Activated effector memory CD4-positive, alpha-beta T cell treated with anti-CD3 and anti-CD28 coated beads, Interleukin-2, amount 50 U/mL, for 16 hours (primary cell): ENCODE measurements at places on chromosomes 16 and 17.
A peak's percentile ranks its signal among the peaks of the same experiment; 100 is the strongest.

GRCh38 chr16:2783581-2784357, 3.6 kb downstream of the PRSS33 start:
- DNase-seq, result peak; percentile 54

DNA sequence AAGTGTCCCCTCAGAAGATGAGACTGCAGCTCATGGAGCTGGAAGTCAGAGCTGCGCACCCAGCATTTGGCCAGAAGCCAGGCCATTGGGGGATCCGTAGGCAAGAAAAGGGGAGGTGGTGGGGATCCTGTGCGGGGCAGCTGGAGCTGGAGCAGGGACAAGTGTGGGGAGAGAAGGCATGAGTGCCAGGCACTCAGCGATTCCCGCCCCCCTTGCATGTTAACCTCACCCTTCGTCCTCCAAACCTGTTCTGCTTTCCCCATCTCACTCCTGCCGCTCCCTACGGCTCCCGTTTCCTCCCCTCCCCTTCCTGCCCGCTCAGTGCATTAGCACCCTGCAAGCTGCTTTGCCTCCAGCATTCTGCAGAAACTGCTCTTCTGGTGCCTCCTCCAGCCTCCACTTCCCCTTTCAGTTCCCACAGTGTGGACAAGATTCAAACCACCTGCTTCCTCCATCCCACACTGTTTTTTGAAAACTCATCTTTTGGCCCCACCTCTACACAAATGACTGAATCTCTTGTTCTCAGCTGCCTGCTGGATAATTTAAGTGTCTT, 5.6 kb downstream of the ALOX15 start:
- DNase-seq, result no peak

- no peak for DNase-seq
These were observed 700.3 kb downstream of the CDH11 start for GRCh38 chr16:64421515-64421914.

DNA sequence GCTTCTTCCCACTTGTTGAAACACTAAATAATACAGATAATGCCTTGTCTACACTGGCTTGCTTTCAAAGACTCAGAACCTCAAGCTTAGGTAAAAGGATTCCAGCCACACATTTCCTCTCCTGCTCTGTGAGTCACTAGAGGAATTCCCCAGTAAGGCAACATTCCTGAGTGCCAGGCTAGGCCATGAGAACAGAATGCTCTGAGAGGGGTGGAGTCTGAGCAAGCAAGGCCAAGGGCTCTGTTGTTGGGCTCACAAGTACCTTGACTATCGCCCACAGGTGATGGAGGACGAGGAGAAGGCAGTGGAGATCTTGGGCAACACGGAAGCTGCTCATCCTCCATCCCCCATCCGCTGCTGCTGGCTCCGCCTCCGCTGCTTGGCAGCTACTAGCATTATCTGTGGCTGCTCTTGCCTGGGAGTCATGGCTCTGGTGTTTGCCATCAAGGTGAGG, 6.7 kb upstream of the PHKG2 start:
- DNase-seq, result no peak

GRCh38 chr16:13554005-13554404, 365.9 kb upstream of the ERCC4 start:
- DNase-seq, result no peak

DNA sequence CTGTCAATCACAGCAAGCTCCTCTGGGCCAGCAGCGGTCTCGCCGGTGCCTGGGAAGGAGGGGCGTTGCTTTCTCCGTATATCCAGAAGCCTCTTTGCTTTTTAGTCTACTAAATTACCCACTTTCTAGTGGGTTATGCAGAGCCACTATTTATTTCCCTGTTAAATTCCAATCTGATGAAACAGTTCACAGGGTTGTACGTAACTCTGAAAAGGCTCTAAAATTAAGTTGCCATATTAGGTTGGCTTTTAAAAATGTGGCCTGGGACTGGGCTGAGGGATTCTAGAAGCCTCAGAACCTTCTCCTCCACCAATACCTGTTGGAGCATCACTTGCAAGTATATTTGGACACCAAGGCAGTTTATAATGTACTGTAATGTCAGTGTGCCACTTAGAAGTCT, 27.2 kb downstream of the MARCHF10 start:
- DNase-seq, result no peak

GRCh38 chr16:66428682-66429251, 1.7 kb downstream of the BEAN1 start:
- no peak for DNase-seq

- peak; percentile 83 for DNase-seq
These were observed 59.1 kb downstream of the OR1D5 start for GRCh38 chr17:3004150-3004801.

DNA sequence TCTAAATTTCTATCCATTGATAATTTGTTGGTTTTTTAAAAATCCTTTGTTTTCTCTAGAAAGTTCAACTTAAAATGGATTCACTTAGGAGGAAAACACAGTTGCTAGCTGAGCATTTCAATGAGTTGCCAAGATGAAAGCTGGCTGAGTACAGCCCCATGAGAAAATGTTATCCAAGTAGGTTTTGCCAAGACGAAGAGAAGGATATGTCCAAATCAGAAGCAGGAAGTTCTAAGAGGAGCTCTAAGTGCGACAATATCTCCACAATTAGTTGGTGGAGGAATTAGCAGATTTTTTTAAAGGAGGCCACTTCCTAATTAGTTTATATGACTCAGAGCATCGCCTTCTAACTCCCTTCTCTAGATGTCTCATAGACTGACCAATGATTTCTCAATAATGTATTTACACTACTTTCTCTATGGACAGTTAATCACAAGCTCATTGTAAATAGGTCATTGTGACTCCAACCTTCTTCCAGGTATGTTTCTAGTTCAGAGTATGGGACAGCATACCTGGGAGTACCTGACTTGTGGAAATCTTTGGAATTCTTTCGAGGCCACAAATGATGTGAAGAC, 873.3 kb upstream of the SOX9 start:
- no peak for DNase-seq

DNA sequence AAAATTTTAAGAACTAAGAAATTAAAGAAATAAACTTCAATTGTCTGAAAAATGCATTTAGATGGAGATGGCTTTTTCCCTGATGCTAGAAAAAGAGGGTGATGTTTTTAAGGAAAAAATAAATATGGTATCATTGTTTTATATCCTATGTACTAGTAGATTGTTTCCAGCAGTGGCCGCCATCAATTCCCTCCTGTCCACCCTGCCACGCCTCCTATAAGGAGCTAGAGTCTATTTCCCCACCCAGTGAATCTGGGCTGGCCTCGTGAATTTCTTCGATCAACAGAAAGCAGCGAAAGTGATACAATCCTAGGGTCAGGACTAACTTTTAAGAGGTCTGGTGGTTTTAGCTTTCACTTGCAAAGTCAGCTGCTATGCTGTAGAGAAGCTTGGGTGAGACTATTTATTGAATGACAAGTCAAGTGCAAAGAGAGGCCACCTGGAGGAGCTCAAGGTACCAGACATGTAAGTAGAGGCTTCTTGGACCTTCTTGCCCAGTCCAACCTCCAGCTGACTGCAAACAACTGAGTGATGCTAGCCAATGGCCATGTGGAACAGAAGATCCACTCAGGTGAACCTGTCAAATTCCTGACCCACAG, 80.9 kb upstream of the MTMR4 start:
- DNase-seq, result no peak

- DNase-seq, result no peak
These were observed 39.2 kb upstream of the CCR7 start for GRCh38 chr17:40604327-40605080.

DNA sequence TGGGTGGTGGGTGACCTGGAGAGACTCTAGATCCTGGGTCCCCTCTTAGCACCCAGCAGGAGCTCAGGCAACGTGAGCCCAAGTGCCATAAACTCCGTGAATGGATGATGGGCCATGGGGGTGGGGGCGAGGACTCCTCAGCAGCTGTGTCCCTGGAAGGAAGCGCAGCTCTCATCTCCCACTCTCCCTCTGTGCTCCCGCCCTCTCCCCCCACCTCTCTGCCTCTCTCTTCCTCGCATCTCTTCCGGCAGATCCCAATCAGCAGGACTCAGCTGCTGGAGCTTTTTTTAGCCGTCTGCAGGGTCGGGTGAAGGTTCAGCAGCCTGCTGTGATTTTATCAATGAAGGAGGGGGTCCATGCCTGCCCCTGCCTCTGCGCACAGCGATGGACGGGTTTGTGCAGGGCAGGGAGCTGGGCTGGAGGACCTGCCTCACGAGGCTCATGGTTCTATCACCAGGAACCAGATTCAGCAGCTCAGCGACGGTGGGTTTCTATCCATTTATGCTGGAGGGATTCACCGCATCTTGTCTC, 8.3 kb downstream of the CCR7 start:
- DNase-seq, result peak; percentile 46

GRCh38 chr17:14489986-14490385, 189.1 kb downstream of the HS3ST3B1 start:
- DNase-seq, result no peak

GRCh38 chr16:85036236-85037049, 8.8 kb downstream of the KIAA0513 start:
- DNase-seq, result no peak

- peak; percentile 10 for DNase-seq
These were observed 21.1 kb downstream of the EIF4A3 start for GRCh38 chr17:80125656-80126448.

DNA sequence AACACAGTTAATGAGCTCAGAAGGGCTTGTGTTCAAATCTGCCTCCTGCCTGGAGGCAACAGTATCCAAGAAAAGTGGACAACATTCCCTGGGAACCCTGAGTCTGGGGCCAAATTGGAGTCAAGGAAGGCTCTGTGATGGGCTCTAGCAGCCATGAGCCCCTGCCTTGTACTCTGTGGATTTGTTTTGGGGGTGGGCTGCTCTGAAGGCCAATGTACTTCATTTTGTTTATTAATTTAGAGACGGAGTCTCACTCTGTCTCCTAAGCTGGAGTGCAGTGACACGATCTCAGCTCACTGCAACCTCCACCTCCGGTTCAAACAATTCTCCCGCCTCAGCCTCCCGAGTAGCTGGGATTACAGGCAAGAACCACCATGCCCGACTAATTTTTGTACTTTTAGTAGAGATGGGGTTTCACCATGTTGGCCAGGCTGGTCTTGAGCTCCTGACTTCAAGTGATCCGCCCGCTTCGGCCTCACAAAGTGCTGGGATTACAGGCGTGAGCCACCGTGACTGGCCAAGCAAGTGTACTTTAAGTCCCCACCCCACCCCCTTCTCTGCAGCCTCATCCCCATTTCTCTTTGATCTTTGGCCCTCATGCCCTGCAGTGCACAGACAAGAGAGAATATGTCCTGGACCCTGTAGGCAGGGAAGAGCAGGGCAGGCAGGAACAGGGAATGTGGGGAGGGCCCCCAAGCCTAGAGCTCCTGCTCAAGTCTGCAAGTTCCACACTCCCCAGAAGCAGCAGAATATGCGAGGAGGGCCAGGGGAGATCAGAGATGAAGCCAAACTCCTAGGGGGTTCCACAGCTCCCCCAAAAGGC, 2.7 kb upstream of the GIP start:
- no peak for DNase-seq

DNA sequence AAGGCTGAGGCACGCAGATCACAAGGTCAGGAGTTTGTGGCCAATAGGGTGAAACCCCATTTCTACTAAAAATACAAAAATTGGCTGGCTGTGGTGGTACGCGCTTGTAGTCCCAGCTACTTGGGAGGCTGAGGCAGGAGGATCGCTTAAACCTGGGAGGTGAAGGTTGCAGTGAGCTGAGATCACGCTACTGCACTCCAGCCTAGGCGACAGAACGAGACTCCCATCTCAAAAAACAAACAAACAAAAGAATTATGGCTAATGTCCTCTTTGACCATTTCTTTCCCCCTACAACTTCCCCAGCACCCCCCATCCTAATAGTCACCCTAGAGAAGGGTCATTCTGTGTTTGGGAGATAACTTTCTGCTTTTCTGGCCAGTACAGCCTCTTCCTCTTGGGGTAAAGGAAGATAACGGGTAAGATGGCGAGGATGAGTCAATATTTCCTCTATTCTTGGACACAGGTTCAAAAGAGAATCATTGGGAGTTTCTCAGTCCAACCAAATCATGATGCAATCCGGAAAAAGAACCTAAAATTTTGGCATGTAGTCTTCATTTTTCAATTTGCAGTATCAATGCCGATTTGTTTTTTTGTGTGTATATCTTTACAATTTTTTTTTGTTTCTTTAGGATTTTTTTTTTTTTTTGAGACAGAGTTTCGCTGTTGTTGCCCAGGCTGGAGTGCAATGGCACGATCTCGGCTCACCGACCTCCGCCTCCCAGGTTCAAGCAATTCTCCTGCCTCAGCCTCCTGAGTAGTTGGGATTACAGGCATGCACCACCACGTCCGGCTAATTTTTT, 107.6 kb upstream of the MED13 start:
- no peak for DNase-seq

DNA sequence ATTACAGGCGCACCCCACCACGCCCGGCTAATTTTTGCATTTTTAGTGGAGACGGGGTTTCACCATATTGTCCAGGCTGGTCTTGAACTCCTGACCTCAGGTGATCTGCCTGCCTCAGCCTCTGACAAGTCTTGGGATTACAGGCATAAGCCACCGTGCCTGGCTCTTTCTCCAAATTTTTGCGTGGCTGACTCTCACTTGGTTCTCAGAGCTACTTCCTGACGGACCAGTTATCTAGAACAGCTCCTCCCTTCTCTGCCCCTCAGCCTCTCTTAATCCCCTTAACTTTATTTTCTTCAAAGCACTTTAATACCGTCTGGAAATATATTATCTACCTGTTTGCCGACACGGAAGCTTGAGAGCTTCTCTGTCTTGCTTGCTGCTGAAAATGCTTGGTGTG, 4.2 kb downstream of the YPEL2 start:
- DNase-seq, result peak; percentile 8

GRCh38 chr17:78812855-78813254, 27.8 kb downstream of the USP36 start:
- no peak for DNase-seq

GRCh38 chr16:60608971-60609370, 1427.3 kb downstream of the CDH8 start:
- DNase-seq, result no peak

GRCh38 chr17:13728781-13729180, 127.1 kb upstream of the HS3ST3A1 start:
- no peak for DNase-seq

DNA sequence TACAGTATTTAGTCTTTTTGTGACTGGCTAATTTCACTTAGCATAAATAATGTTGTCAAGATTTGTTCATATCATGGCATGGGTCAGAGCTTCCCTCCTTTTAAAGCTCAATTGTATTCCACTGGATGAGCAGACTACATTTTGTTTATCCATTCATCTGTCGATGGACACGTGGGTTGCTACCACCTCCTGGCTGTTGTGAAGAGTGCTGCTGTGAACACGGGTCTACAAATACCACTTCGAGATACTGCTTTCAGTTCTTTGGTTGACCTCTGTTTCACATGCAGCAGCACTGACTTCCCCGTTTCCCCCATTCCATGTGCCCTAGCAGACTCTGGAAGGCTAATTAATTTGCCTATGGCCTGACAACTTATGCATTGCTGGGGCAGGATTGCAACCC, 285.4 kb downstream of the SHISA9 start:
- DNase-seq, result no peak

GRCh38 chr17:29076087-29076486, 33.1 kb downstream of the PIPOX start:
- DNase-seq, result no peak

- no peak for DNase-seq
These were observed 24.8 kb upstream of the MRPS23 start for GRCh38 chr17:57874434-57875289.

GRCh38 chr16:69910964-69911363, 40.2 kb upstream of the CLEC18A start:
- no peak for DNase-seq

GRCh38 chr16:5033256-5034166, at the start of gene NAGPA:
Gene NAGPA (minus strand): TSS chr16:5033935. CDS start chr16:5033914, 21 bp downstream.
- peak; percentile 94 for DNase-seq

GRCh38 chr17:61756561-61756960, 106.8 kb downstream of the BRIP1 start:
- no peak for DNase-seq
